Brain (organoid and tissue), 16 donors: ENCODE measurements at places on chromosomes 4 and X.

GRCh38 chr4:42151568-42152506 is 618 bp downstream of the BEND4 start:
- DNase-seq: peak; percentile 91

- DNase-seq: no peak
Observed at GRCh38 chrX:10399043-10399741, 221.2 kb downstream of the MID1 start.

DNA sequence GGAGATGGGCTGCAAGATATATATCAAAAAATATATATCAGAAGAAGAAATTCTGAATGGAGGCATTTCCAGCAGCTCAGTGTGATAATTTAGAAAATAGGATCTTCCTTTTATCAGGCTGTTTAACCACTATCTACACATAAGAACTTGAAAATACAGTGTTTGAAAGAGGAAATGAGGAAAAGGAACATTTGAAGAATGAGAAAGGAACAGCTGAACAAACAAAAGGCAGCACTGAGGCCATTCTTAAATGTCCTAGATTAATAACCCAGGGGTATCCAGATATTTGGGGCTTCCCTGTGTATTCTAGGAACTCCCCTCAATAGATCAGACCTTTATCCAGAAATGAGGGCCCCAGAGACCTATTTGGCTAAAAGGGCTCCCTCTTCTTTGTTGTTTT is 4.1 kb downstream of the SLC39A8 start:
- DNase-seq: no peak

- no peak for DNase-seq
Observed at GRCh38 chr4:174532445-174532844, 10.2 kb upstream of the HPGD start.

- no peak for DNase-seq
Observed at GRCh38 chrX:119667111-119667878, 25.7 kb downstream of the SEPTIN6 start.

- no peak for DNase-seq
Observed at GRCh38 chr4:11106190-11106589, 322.5 kb downstream of the HS3ST1 start.

DNA sequence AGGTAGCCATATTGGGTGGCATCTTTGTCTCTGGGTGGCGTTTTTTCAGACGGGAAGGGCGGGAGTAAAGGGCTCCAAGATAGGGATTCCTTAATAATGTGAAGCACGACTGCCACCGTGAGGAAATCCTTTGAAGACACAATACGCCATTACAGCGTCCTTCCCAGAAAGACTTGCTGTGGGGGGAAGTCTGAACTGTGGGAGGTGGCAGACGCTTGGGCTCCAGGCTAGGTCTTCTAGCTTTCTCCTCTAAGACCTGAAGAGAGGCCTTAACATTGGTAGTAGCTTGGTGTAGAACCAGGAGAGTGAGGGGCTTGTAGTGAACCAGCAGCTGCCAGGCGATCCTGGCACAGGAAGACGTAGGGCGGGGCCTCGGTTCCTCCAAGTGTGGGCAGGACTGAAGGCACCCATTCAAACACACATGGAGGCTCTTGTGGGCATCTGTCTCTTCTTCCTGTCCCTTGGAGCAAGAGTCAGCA is 197.3 kb downstream of the OR13H1 start:
- no peak for DNase-seq

GRCh38 chrX:66030505-66031317 is 9.2 kb downstream of the VSIG4 start:
- DNase-seq: no peak

DNA sequence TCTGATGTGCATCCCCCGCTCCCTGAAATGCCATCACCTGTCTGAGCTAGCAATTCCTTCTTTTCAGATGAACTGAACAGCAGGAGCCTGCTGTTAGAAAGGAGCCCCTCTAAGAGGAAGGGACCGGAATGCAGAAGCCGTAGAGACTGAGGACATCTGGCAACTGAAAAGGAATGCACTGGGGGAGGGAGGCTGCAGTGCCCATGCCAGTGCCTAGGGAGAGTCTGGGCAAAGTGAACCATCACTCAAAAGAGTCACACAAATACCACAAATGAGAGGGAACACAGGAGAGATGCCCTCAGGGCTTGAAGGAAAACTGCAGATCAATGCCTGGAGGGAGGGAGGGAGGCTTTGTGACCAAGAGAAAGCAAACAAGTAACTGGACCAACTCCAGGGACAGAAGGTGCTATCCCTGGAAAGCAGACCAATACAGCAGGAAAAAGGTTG is 93.9 kb upstream of the CBR4 start:
- peak; percentile 50 for DNase-seq

- no peak for DNase-seq
Observed at GRCh38 chr4:3263053-3263875, 14.3 kb downstream of the MSANTD1 start.

GRCh38 chr4:69759189-69759604 is 1.2 kb downstream of the SULT1B1 start:
- DNase-seq: no peak

DNA sequence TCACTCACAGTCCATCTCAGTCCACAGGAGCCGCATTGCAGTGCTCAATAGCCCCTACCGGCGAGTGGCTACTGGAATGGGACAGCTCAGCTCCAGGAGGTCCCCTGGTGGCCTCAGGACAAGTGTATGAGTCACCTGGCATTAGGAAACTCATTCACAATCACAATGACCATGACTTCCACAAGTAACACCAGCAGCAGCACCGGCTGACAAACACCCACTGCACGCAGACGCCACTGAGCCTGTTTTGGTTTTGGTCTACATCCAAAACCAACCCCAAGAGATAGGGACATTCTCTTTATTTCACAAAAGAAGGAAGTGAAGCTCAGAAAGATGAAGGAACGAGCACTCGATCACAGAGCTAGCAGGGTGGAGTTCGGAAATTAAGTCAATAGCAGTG is 8.1 kb downstream of the JAKMIP1 start:
- DNase-seq: no peak

DNA sequence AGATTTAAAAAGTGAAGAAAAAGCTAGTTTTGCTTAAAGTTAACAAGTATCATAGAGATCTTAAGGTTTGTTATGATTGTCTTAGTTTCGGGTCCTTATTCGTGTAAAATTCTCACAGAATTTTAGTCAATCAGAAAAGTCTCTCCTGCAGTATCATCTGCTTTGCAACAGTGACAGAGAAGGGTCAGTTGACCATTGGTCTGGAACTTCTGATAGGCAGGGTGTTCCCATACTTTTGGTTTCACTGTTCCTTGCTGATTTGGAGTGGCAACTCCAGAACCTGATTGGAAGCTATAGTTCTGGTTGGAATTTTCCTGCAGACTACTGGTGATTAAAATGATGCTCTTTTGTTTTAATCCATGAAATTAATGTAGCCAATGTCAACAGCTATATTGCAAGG is 1.8 kb downstream of the IL15 start:
- DNase-seq: no peak

GRCh38 chr4:48668254-48669017 is 111.6 kb downstream of the FRYL start:
- DNase-seq: no peak

DNA sequence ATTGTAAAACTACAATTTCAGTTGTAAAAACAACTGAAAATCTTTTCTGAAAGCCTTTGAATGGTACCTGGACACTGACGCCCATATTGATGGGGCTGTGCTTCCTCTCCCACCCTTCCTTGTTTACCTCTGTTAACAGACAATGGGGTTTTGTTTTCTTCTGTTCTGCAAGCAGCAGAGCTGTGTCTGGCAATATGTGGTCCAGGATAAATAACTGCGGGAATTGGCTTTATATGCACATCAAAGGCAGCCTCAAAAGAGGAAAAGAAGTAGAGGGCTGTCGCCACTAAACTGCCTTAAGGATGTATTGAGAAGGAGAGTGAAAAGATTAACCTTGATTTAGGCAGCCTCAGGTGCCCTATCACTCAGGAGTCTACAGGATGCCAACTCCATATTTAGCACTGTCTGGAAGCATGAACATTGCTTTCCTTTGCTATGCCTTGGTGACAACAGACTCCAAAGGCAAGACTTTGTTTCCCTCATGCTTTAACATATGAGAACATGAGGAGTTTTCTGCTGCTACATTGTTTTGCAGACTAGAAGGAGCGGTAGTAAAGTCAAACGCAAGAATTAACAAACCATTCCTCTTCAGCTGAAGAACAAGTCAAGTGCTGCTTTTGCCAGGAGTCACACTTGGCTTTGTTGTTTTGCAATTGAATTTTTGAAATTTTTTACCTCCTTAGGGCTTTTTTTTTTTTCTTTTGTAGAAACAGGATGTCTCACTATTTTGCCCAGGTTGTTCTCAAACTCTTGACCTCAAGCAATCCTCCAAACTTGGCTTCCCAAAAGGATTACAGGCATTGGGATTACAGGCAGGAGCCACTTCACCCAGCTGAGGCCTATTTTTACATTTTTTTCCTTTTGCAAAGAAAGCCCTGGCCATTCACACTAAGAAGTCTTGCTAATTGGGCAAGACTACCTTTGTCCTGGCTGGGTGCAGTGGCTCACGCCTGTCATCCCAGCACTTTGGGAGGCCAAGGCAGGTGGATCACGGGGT is 3.0 kb downstream of the IL21 start:
- DNase-seq: no peak
